ENCODE measurements at places on chromosomes 1 and 21.

- peak; percentile 55 for ATAC-seq
Observed at GRCh38 chr21:45596704-45597318, 46.7 kb upstream of the PCBP3 start.

DNA sequence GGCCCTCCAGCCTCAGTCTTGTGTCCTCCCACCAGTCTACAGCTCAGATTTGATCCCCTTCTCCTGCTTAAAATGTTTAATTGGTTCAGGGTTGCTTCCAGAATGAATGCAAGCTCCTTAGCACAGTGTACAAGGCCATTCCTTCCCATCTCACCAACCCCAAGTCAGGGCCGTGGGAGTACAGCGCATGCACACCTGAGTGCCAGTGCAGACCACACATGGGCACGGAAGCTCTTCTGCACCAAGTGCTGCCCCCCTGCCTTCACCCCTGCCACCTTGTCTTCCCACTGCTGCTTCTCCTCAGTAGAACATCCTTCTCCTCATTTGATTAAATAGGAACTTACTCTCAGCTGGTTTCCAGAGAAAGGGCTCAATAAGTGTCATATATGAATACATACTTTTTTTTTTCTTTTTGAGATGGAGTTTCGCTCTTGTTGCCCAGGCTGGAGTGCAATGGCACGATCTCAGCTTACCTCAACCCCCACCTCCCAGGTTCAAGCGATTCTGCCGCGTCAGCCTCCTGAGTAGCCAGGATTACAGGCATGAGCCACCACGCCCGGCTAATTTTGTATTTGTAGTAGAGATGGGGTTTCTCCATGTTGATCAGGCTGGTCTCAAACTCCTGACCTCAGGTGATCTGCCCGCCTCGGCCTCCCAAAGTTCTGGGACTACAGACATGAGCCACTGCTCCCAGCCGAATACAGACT is 9.3 kb downstream of the PMF1 start:
- no peak for ATAC-seq

GRCh38 chr1:37647281-37647680 is 12.6 kb upstream of the RSPO1 start:
- no peak for ATAC-seq

DNA sequence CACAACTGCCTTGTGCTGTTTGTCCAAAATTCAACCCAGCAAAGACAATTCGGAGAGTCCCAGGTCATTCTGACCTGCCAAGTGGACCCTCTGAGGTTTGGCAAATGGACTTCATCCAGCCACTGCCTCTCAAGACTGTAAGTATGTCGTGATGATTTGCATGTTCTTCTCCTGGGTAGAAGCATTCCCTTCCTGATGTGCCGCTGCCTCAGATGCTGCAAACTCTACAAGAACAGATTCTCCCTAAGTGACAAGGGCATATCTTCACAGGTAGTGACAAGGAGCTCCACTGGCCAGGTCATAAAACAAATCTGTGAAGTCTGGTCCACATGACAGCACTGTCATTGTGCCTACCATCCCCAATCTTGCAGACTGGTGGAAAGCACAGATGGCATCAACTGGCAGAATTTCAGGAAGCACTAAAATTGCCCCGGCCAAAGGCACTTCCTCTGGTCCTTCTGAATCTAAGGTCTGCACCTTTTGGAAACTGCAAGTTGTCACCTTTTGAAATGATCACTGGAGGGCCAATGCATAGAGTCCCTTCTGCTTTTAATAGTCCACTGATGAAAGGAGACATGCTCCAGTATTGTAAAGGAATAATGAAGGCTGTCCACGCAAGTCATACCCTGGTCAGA is 27.4 kb downstream of the POFUT2 start:
- ATAC-seq = no peak

DNA sequence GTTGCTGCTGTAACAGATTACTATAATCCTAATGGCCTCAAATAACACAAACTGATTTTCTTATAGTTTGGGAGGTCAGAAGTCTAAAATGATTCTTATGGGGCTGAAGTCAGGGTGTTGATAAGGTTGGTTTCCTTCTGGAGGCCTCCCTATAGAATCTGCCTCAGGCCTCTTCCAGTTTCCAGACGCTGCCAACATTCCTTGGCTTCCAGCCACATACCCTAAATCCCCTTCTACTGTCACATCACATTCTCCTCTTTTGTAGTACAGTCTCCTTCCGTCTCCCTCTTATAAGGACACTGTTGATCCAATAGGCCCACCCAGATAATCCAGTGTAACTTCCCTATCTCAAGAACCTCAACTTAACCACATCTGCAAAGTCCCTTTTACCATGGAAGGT is 145.3 kb upstream of the NCAM2 start:
- ATAC-seq = no peak

DNA sequence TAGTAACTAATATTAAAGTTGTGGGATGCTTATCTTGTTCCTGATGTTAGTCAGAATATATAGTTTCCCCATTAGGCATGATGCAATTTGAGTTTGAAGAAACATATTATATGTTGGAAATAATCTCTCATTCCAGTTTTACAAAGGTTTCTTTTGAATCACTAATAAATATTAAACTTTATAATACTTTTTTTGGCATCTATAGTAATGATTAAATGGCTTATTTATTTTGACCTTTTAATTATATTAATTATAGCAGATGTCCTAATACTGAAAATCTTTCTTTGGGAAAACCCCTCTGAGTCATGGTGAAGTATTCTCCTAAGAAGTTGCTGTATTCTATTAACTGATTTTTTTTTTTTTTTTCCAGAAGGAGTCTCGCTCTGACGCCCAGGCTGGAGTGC is 28.5 kb upstream of the PTGS2 start:
- no peak for ATAC-seq

GRCh38 chr1:46611691-46612221 is 4.9 kb downstream of the MOB3C start:
- no peak for ATAC-seq

- ATAC-seq = no peak
Observed at GRCh38 chr1:169712309-169712631, 850 bp upstream of the SELL start.

DNA sequence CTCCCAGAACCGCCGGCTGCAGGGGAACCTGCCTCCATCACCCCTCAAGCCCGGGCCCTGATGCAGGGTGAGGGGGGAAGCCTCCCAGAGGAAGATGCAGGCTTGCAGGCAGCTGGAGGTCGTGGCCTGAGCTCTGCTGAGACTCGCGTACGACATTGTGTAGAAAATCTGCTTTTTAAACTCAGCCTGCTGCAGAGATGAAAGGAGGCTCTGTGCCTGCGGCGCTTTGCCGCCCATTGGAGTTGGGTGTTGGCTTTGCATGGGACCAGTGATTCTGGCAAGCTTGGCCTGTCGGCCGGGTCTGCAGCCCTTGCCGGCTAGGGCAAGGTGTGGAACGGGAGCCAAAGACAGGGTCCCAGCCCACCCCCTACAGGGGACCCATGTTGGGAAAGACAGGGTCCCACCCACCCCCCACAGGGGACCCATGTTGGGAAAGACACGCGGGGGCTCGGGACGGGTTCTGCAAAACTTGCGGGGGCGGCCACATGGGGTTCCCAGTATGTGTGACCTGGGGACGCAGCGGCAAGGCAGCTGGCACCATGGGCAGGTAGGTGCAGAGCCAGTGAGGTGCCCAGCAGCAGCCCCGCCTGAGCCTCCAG is 55.6 kb downstream of the SLX9 start:
- no peak for ATAC-seq

GRCh38 chr1:172845371-172845770 is 186.5 kb downstream of the FASLG start:
- ATAC-seq = peak; percentile 78

DNA sequence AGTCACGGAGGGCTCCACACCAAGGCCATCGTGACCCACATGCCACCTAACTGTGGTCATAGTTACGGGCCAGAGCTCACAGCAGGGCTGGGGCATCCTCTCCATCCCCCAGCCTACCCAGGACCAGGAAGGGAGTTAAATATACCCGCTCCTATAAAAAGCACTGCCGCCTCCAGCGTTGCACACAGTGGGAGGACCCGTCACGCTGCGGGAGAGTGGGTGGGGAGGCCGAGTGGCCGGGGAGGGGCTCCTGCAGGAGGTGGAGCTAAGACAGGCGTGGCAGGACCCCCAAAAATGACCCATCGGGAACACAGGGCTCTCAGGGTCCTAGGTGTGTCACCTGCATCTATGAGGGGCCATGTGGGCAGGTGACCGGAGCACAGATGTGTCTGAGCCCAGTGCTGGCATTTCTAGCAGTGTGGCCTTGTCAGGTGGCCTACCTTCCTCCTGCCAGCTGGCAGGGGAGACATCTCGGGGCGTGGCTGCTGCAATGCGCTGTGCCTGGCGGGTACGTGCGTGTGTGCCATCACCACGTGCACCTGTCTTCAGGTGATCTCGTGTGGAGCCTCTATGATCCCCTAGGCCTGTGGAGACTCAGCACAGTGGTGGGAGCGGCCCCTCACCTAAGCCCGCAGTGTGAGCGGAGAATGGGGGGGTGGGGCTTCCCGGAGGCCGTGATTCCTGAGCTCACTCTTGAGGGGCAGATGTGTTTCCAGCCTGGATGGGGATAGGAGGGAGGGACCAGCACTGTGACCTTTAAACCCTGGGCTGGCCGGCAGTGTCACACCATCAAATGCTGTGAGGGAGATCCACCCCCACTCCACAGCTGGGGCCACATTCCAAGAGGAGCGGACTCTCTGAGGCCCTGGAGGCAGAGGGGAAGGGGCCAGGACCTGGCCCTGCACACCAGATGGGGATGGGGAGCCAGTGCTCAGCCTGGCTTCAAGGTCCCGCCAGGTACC is 17.7 kb downstream of the AGRN start:
- ATAC-seq = no peak

DNA sequence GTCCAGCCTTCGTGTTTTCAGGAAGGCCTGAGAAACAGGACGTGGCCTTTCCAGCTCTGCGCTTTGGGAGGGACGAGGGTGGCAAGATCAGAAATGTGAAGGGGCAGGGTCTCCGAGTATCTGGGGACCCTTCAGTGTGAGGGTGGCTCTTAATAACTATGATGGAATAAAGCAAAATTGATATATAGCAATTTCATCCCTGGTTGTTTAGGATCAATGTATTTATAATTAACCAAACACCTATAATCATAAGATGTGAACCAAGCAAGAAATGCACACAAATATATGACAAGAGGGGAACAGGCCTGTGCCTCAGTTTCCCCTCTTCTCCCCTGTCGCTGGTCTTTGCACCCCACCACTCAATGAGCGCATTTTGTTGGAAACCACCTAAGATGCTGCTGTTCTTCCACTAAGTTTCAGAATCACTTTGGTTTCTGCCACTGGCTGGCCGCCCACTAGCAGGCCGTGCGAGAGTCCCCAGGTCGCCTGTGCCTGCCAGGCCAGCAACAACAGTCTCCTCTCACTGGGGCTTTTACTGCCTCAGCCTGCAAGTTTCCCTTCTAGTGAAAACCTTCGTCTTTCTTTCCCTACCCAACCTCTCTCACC is 36.6 kb downstream of the UBASH3A start:
- peak; percentile 69 for ATAC-seq

GRCh38 chr1:246583056-246583440 is 16.8 kb downstream of the CNST start:
- no peak for ATAC-seq

DNA sequence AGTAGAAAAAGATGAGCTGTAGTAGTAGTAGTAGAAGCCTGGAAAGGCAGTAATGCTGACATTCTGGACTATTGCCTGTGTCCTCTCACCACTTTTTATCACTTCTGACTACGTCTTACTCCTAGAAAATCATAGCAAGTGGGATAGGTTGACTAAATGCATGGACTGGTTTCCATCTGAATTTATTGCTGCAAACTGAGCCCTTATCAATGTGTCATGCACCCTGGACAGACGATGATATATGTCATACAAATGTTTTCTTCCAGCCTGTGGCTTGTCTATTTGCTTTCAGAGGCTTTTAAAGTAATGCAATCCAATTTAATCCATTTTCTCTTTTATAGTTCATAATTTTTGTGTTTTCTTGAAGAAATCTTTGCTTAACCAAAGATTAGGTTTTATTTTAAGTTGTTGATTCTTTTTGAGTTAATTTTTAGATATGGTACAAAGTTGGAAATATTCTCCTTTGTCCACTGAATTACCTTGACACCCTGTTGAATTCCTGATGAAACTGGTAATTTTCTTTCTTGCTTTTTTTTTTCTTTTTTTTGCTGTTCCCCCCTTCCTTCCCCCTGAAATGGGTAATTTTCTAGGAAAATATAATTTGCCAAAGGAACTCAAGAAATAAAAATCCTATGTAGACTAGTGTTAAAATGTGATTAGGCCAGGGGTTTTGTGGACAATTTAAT is 47.1 kb downstream of the PHACTR4 start:
- ATAC-seq = no peak

GRCh38 chr1:232943679-232944252 is 6.6 kb upstream of the NTPCR start:
- peak; percentile 60 for ATAC-seq

DNA sequence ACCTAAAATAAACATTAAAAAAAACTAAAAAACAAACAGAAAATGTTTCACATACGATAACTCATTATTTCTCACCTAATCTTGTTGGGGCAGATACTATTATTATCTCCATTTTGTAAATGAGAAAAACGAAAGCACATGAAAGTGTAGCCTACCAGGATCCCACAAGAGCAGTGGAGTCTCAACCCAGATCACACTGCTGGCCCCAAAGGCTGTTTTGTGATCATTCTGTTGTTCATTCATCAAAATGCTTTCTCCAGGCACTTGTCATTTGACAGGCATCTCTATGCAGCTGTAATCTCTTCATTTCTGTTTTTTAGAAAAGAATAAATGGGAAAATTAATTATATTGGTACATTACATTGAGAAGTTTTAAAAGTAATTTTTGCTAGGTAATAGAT is 67.5 kb downstream of the AK5 start:
- no peak for ATAC-seq

GRCh38 chr1:27521336-27521831 is 31.4 kb upstream of the WASF2 start:
- ATAC-seq = peak; percentile 6

- ATAC-seq = no peak
Observed at GRCh38 chr1:218692808-218693207, 347.7 kb downstream of the TGFB2 start.

DNA sequence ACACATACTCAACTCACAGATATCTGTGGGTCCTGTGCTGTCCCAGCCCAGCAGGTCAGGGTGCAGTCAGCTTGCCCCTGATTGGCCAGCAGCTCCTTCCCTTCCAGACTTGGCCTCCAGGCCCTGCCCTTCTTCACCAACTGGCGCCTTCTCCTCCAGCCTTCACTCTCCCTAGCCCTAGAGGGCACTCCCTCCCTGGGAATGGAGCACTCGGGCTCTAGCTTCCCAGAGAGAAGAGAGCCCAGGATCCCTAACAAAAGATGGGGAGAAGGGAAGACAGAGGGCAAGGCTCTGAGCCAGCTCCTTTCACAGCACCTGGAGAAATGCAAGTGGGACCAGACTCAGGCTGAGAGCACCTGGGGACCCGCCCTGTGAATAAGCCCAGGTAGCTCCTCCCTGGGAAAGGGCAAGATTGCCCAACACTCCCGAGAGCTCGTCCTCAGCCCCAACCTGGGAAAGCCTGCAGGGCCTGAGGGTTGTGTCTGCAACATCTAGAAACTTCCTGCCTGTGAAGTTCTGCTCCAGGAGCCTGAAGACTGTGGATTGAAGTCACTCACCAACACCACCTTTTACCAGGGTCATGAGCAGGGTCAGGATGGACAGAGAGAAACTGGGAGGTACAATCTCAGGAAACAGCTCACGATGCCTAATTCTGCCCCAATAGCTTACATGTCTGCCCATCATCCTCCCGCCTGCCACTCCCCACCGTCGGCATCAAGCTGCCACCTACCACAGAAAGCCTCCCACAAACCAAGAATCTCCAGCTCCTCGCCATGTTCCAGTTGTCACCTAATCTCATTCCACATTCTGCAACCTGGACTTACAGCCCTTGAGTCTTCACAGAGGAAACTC is at the start of gene PGLYRP4:
TSS of gene PGLYRP4 (minus strand) at position 331 of the 852 bp plus-strand sequence. CDS start 909 bp downstream, outside the sequence.
- ATAC-seq = no peak
